ENCODE measurements at places on chromosomes 4 and X.

GRCh38 chr4:67365661-67366245 is 179.6 kb downstream of the CENPC start:
- DNase-seq: no peak

DNA sequence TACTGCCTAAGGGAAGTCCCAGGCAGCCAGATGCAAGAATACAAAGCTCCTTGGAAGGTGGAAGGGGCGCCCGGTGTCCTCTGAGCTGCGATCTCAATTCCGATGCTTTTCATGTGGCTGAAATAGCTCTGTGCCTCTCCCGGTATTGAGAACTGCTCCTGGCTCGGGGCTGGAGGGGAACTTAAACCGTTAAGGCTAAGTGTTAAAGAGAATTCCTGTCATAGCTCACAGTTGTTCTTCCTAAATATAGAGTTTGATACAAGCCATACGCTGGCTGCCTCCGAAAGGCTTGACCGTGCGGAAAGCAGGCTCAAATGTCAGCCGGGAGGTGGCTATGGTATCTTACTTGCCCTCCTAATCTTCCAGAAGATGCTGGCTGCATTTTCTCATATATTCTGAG is at the start of gene SMPX:
Gene SMPX, minus strand, starts transcription at position 157 of the 400 bp plus-strand sequence. CDS start 3,826 bp downstream, outside the sequence.
- DNase-seq: no peak

GRCh38 chrX:9257718-9258420 is 207.0 kb upstream of the TBL1X start:
- DNase-seq: no peak

DNA sequence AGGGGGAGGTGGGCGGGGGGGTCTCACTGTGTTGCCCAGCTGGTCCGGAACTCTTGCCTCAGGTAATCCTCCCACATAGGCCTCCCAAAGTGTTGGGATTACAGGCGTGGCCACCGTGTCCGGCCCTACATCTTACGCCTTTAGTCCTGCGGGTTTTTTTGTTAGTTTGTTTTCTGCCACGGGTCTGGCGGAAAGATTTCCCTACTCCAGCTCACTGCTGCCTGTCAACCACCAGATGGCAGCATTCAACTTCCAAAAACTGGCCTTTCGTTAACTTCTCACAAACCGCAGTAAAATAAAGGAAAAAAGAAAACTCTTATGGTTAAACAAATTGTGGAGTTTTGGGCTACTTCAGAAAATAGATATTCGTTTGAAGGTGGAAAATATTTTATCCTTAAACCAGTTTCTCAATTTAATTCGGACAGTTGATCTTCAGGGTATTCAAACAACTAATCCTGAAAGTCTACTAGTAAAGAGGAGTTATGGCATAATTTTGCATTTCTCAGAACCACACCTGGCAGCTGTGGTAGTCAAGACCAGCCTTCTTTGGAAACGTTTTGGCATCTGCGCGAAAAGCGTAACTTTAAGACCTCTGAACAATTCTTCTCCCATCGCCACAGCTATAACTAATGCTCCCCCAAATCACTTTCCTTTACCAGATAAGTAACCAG is 41.1 kb downstream of the LUZP4 start:
- peak; percentile 31 for DNase-seq

- no peak for DNase-seq
Observed at GRCh38 chr4:37882665-37883296, 8.1 kb upstream of the TBC1D1 start.

- no peak for DNase-seq
Observed at GRCh38 chr4:113383111-113383785, 333.8 kb downstream of the ANK2 start.

DNA sequence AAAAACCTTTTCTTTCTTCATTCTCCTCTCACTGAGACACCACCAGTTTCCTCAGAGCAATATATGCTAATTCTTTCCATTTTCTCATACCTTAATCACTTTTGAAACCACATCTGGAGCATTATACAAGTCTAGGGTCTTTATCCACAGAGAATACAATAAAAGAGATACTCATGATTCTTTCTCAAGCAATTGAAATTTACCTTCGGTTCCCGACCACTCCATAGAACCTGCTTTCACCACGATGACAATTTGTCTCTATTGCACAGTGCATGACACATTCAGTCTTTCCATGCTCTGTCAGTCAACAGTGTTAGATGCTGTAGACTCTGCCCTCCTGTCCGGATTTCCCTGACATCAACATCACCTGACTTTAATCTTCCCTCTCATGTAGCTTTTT is 409.3 kb upstream of the NWD2 start:
- no peak for DNase-seq

DNA sequence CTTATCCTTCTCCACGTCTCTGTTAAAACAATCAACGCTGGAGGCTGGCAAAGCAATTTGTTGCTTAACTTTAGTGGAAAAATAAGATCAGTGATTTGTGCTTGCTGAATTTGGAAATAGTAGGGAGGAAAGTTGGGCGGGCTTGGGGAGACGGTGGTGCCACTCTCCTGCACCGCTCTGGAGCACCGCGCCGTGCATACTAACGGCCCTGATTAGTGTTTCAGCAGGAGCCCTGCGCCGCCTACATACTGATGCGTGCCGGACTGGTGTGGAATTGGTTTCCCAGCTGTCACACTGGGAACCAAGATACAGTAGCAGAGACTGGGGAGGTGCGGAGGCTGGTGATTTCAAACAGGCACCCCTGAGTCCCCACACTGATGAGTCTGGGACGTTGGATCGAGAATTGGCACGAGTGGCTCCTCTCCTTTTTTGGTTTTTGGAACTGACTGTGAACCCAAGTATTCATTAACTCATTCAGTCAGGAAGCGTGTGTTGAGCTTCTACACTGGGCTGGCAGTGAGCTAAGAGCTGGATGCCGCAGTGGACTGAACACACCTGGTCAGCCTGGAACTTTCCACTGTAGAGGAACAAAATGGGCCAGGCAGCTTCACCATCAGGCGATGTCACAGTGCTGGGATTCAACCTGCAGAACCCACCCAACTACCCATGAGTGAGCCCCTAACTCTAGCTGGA is 29.0 kb upstream of the PSAPL1 start:
- no peak for DNase-seq

Data from CD4-positive, alpha-beta T cell treated with Interleukin-17A for 4 hours (primary cell).